ENCODE measurements at places on chromosomes 6 and 20.
A peak's percentile ranks its signal among the peaks of the same experiment; 100 is the strongest.

GRCh38 chr6:24589334-24589733, 56.7 kb downstream of the KIAA0319 start:
- DNase-seq = no peak

DNA sequence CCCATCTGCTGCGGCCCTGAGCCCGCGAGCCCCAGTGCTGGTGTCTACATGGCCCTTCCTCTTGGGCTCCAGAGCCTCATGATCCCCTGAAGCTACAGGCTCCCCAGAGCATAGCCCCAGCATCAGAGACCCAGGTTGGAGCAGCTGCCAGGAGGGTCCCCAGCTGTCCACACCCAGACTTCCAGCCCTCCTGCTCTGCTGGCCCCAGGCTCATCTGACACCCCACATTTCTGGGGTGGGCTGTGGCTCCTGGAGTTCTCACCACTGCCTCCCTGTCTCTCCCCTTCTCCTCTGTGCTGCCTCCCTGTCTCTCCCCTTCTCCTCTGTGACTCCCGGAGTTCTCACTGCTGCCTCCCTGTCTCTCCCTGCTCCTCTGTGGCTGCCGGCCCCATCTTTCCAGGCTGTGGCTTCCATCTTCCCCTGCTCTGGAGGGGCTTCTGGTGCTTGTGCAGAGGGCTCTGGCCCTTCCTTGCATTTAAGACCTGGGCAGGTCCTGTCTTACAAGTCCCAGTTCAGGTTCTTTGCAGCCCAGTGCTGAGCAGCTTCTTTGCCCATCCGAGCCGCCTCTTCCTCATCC, 108.1 kb downstream of the ERMARD start:
- DNase-seq = no peak

- no peak for DNase-seq
These were observed 46.9 kb downstream of the BLOC1S5 start for GRCh38 chr6:8017276-8017701.

DNA sequence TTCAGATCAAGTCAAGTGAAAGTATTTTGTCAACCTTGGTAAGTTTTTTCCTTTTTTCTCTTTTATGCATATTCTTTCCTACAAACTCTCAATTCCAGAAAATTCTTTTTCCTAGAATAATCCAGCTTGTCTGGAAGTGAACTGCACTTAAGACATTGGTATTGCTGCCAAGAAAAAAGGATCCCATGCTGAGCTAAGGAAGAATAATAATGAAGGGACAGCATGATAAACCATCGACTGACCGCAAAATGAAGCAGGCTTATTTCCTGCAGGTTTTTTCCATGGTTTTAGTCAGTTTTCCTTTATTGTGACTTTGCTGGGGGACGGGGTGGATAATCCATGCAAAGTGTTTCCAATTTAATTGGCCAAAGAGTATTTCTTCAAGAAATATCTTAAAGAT, 857.6 kb upstream of the SLC35B3 start:
- no peak for DNase-seq

DNA sequence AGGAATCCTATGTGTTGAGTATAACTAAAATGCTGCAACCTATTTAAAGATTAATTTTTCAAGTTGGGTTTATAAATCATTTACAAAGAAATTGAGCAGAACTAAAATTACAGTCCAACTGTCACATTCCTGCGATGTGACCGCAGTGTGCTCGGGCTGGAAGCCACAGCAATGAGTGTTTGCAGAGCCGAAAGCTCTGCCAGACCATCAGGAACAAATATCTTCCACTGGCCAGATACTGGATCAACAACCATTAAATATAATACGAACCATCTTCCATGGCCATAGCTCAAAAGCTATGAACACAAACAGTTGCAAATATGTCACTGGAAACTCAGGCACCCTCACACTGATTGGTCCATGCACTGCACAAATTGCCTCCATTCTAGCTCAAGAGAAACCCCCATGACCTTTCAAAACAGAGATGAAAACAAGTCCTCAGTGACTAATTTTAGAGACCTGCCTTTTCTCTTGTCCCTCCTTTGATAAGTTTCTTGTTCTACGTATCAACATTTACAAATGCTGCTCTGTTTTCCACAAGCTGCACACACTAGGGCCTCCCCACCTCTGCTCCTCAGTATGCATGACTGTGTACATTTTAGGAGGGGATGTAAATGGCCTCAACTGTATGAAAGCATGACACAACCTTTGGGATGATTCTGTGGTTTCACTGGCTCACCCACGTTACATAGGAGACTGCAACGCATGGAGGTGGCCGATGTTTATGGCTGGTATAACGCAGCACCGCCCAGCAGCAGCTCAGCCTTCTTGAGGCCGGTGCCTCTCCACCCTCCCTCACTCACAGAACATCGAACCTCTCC, 171.7 kb downstream of the WDR27 start:
- no peak for DNase-seq

DNA sequence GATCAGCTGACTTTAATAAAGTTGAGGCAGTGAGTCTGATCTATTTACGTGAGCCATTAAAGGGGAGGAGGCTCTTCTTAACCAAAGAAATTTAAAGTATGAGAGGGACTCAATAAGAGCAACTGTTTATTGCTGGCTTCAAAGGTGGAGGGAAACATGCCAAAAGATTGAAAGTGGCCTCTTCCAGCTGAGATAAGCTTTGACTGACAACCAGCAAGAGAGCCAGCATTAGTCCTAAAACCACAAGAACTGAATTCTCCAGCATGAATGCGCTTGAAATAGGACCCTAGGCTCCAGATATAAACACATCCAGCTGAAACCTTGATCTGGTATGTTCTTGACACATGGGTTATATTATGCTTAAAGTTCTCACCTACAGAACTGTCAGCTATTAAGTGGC, 123.1 kb upstream of the GJE1 start:
- no peak for DNase-seq

- no peak for DNase-seq
These were observed 232.4 kb upstream of the RSPO3 start for GRCh38 chr6:126886106-126886505.

GRCh38 chr6:38567436-38567835, 72.3 kb downstream of the BTBD9 start:
- peak; percentile 71 for DNase-seq

- peak; percentile 74 for DNase-seq
These were observed 112.0 kb upstream of the BEND6 start for GRCh38 chr6:56842686-56843475.
